NB4 (cell line): ENCODE measurements at places on chromosomes 2 and 18.

DNA sequence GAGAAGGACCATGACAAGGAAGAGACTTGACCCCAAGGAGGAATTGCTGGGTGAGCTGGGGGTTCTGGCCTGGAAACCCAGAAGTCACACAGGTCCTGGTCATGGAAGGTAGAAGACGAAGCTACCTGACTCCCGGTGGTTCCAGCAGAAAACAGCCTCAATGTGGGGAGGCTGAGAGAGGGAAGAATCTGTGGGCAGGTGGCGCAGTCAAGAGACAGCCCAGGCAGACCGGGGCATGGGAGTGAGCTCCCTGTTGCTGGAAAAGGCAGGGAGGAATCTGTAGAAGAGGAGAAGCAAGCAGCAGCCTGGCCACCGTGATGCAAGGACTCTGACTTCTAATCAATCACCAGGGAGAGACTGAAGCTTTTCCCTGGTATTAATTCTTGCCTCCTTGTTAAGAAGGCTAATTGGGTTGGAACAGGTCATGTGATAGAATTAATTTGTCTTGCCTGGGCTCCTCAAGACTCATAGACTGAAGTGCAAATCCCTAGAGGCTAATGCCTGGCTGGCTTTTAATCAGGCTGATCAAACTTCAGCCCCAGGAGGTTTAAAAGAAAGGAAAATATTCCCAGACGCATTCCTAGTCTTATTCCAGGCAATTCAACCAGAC, 30.1 kb downstream of the CNGA3 start:
- no peak for DNase-seq

DNA sequence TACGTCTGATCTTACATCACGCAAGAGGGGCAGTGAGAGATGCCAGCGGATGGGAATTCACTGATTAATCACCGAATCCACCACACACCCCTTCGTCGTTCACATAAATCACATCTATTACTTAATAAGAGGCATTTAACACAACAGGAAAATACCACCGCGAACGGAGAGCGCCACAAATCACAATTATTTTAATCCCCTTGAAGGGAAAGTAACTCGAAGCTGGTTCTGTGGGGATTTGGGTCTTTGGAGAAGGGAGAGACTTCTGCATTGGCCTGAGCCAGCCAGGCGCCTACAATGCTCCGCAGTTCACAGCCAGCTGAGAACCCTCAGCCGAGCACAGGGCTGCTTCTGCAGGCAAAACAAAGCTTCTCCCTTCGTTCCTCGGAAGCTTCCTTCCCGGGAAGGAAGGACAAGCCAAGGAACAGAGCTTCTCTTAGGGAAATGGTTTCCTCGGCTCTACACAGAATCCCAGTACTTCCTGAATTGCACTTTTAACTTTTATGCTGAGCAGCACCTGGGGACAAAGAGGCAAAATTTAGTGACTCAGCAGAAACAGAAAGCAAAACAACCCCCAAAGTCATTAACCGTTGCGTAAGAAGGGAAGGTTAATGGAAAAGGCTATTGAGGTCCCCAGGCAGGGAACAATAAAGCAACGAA, at the start of gene LRP1B:
Gene LRP1B (minus strand): TSS at position 7 of the 660 bp plus-strand sequence. CDS start 287 bp downstream, outside the sequence.
- peak; percentile 36 for DNase-seq

DNA sequence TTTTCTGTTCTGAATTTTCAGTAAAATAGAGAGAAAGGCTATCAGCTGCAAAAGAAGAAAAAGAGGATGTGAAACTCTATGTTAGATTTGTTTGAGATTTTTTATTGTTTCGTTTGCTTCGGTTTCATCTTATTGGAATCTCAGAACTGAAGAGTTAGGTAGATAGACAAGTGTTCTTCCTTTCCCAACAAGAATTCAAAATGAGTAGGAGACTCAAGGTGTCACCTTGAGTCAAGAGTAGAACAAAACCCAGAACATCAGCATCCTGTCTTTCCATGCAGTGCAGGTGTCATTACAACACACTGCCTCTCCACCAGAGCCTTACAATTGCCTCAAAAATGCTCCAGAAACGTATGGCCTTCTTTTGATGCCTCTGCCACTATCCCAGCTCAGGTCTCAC, 21.1 kb downstream of the NBAS start:
- DNase-seq, result no peak

GRCh38 chr2:221431477-221431876, 140.6 kb downstream of the EPHA4 start:
- no peak for DNase-seq

GRCh38 chr2:114446571-114446970, 4.1 kb downstream of the DPP10 start:
- no peak for DNase-seq

DNA sequence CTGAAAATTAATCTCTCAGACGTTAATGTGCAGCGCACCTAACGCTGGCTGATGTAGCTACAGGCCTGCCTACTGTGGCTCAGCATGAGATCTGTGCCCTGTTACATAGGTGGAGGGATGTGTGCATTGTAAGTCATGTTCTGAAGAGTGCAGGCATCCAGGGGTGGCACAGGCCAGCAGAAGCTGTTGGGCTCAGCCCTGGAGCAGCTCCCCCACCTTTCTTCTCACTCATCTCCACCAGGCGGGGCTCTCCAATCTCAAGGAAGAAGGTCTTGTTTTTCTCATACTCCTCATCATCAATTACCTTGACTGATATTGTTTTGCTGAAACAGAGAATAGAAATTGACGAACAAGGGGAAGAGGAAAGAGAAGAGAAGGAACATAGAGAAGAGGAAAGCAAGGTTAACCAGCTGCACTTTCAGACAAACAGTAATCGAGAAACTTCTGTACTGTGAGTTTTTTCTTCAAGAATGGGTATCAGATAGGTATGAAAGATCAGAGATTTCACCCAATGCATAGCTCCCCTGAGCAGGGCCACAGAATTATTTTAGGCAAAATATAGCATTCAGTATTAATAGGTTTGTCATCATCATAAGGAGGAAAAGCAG, 273.6 kb downstream of the SLC8A1 start:
- no peak for DNase-seq

- no peak for DNase-seq
Observed at GRCh38 chr2:218285604-218286003, 6.7 kb downstream of the TMBIM1 start.

DNA sequence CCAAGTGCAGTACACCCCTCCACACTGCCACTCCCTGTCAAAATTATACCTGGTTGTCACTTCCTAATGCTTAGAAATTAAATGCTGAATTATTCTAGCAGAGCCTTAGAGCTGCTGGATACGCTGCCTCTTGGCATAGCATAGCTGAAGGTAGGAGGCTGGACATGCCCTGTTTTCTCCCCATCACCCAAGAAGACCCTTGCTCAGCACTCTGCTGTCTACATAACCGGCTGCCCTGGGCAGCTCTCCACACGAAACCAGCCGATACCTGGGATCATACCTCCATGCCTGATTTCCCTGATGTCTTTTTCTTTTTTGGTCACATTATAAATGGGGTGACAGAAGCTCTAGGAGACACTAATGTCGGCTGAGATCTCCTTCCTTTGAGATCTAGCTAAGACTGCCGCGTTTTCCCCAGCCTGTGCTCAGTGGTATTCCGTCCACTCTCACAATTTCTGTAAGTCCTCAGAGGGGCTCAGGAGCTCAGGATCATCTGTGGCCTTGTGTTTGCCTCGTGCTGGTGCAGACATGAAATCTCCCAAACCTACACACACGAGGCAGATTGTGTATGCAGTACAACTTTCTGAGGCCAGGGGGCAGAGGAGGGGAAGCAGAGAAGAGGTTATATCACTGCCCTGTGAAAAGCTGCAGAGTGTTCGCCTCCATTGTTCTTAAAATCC, 13.5 kb upstream of the ZAP70 start:
- DNase-seq, result peak; percentile 95

GRCh38 chr2:191272064-191272463, 26.9 kb downstream of the MYO1B start:
- DNase-seq, result no peak

- DNase-seq, result no peak
Observed at GRCh38 chr2:54644236-54644635, 79.2 kb upstream of the EML6 start.

DNA sequence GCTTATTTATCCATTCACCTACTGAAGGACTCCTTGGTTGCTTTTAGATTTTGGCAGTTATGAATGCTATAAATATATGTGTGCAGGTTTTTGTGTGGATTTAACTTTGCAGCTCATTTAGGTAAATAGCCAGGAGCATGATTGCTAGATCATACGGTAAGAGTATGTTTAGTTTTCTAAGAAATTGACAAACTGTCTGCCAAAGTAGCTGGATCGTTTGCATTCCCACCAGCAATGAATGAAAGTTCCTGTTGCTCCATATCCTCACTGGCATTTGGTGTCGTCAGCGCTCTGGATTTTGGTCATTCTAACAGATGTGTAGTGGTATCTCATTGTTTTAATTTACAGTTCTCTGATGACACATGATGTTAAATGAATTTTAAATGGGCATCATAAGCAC, 8.7 kb upstream of the DIPK1C start:
- no peak for DNase-seq
